ENCODE measurements at places on chromosomes 11 and 22.

DNA sequence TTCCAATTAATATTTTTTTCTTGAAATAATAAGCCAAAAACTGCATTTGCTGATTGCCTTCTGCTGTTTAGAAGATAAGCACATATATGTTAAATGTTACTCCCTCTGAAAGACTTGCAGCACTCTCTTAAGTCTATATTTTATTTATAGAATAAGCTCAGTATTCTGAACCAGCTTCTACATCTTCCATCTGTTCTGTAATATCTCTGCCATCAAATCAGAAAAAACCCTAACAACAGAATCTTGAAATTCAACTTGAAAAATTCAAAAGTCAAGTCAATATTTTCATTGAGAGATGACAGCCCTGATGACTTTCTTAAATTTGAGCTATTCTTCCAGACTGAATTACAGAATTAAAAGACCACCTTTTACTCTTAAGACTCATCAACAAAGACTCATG, 247.9 kb downstream of the NELL1 start:
- no peak for DNase-seq

DNA sequence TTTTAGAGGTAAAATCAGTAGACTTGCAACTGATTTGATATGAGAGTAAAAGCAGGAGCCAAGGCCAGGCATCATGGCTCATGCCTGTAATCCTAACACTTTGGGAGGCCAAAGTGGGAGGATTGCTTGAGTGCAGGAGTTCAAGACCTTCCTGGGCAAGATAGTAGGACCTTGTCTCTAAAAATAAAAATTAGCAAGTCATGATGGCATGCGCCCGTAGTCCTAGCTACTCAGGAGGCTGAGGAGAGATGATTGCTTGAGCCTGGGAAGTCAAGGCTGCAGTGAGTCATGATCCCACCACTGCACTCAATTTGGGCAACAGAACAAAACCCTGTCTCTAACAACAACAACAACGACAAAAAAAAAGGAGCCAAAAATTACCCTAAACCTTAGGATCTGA, 13.5 kb downstream of the SGSM3 start:
- DNase-seq, result no peak

DNA sequence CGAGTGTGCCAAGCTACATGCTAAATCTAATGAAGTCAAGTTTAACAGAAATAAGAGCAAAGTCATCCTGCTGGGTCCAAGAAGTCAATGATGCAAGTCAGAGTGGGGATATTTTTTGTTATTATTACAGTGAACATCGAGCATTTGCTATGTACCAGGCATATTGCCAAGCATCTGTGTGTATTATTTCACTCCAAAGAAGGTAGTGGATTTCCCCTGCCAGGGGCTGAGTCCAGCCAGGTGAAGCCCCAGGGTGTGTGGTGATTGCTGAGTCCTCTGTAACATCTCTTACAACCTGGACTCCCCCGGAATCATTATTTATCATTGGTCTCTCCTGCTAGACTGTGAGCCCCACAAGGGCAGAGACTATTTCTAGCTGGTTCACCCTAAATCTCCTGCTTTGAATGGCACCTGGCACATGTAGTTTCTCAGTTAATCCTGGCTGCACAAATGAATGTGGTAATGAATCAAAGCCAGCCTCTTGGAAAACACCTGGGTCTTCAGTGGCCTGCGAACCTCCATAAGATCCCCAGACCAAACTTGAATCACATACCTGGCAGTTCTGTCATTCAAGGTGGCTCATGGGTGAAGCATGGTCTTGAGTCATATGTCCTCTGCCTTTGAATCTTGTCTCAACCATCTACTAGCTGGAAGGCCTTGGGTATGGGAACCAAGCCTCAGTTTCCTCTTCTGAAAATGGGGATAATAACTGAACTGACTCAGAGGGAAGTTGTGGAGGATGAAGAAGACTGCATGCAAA, 549.2 kb downstream of the MIAT start:
- no peak for DNase-seq

DNA sequence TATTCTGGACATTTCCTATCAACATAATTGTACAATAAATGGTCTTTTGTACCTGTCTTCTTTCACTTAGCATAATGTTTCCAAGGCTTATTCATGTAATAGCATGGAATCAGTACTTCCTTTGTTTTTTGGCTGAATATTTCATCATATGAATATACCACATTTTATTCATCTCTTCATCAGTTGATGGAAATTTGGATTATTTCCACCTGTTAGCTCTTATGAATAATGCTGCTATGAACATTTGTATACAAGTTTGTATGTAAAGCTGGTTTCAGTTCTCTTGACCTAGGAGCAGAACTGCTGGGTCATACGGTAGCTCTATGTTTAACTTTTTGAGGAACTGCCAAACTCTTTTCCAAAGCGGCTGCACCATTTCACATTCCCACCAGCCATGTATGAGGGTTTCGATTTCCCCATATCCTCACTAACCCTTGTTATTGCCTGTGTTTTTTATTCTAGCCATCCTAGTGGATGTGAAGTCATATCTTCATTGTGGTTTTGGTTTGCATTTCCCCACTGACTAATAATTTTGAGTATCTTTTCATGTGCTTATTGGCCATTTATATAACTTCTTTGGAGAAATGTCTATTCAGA, 20.9 kb downstream of the EXT2 start:
- DNase-seq, result no peak

- DNase-seq, result no peak
Observed at GRCh38 chr11:134819041-134819440, 407.0 kb upstream of the B3GAT1 start.

GRCh38 chr22:37430941-37431340, 3.7 kb upstream of the ELFN2 start:
- DNase-seq, result no peak

- DNase-seq, result no peak
Observed at GRCh38 chr11:31480930-31481329, 28.5 kb downstream of the IMMP1L start.
